ENCODE measurements at places on chromosomes 2 and 18. TPM values are rescaled to one million over a fixed set of nuclear protein-coding genes. Genes with fewer than 3 reads are reported as not detected.

GRCh38 chr18:55320424-55321264, 267.3 kb downstream of the TCF4 start:
- peak; percentile 47 for DNase-seq

GRCh38 chr2:98012561-98012991, 16.8 kb upstream of the TMEM131 start:
- no peak for DNase-seq

GRCh38 chr2:204881655-204882054, 336.4 kb downstream of the PARD3B start:
- no peak for DNase-seq

GRCh38 chr2:204722691-204723090, 177.4 kb downstream of the PARD3B start:
- DNase-seq, result no peak

- no peak for DNase-seq
Measured at GRCh38 chr2:102149644-102150455, 7.3 kb downstream of the IL1R1 start.

GRCh38 chr18:39692367-39693015, 2126.9 kb upstream of the CELF4 start:
- DNase-seq, result no peak

DNA sequence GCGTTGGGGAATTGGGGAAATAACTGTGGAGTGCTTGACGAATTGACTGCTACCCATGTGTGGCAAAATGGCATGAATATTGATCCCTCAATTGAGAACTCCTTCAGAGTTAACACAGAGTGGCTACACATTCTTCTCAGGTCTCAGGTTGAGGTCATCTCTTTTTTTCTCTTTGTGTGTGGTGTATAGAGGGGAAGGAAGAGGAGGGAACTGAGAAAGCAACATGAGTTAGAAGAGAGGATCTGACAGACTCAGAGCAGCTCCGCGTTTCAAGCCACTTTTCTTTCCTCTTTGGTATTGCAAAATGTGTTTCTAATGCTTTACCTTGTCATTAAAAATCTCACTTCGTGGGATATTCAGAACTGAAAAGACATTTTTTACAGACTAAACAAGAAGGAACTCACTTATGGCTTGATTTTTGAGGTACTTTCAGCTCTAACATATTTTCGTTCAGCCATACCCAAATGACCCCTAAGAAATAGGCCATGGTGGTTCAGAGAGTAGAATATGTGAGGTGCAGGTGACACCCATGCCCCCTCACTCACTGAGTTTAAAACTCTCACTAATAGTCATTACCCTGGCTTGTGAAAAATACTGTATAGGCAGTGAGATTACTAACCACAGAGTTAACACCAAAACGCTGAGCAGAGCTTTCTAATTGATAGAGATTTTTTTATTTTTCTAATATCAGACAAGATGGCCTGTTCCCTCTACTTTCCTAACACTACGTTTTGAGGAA, 22.5 kb downstream of the STAT4 start:
- DNase-seq, result no peak

DNA sequence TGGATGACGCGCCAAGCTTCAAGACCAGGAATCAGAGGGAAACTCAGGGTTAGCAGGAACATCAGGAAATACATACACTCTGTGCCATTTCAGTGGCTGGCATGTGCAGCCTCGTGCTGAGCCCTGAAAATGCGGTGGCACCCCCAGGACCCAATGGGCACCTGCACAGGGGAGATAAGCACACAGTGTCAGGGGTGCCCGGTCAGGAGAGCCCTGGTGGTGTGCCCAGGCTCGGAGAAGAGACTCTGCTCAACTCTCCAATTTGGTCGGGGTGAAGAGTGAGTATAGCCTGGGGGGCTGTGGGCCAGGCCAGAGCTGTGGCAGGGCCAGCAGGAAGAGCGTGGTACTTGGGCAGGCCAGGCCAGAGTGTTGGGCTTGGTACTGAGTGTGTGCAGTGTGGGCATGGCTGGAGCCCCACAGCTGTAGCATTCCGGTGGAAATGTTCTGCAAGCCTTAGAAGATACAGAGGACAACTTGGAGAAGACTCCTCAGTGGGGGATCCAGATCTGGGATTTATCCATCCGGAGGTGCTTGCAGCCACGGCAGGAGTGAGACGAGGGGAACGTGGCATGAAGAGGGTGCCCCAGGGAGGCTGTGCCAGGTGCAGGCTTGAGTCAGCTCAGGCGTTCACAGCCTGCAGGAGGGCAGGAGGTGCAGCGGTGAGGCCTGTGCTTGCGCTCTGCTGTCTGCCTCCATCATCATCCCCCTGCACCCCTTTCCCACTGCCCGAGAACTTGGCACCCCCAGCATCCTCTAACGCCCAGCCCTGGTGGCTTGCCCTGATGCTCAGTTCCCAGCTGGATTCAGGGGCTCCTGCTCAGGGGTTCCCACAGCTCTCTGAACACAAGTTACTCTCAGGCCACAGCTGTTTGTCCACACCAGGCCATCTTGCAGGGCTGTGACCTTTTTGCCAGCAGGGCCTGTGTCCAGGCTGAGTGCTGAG, 451.7 kb upstream of the HS6ST1 start:
- no peak for DNase-seq

ADCYAP1 gene
- total RNA-seq, result 0.98 TPM

DNA sequence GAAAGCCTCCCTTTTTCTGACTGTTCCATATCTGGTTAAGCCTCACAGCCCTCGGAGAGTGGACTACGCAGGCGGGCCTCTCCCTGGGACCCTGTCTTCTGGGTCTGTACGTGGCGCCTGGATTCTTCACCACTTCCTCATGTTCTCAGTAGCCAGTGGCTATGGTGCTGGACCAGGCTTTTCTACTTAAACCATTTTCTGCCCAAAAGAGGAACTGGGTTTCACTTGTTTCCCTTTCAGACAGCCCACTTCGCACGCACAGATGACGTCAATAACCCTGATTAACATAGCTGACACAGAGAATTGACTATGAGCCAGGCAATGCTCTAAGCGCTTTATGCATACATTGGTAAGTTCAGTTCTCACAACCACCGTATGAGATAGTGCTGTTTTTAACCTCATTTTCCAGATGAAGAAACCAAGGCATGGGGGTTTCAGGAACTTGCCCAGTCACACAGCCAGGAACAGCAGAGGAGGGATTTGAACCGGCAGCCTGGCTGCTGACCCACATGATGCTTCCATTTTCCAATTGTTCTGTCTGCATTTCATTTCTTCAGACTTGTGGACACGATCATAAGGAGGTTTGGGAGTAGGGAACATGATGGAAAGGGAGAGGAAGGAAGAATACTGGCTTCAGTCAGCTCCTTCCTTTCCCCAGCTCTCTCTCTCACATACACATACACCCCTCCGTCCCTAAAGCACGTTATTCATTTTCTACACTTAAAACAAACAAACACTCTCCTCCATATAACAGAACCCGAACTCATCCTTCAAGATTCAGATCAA, 41.7 kb downstream of the MYOM1 start:
- DNase-seq, result peak; percentile 40

CNPPD1 gene
- total RNA-seq, result 30.2 TPM

- DNase-seq, result no peak
Measured at GRCh38 chr2:60350791-60351190, 202.7 kb downstream of the BCL11A start.

DNA sequence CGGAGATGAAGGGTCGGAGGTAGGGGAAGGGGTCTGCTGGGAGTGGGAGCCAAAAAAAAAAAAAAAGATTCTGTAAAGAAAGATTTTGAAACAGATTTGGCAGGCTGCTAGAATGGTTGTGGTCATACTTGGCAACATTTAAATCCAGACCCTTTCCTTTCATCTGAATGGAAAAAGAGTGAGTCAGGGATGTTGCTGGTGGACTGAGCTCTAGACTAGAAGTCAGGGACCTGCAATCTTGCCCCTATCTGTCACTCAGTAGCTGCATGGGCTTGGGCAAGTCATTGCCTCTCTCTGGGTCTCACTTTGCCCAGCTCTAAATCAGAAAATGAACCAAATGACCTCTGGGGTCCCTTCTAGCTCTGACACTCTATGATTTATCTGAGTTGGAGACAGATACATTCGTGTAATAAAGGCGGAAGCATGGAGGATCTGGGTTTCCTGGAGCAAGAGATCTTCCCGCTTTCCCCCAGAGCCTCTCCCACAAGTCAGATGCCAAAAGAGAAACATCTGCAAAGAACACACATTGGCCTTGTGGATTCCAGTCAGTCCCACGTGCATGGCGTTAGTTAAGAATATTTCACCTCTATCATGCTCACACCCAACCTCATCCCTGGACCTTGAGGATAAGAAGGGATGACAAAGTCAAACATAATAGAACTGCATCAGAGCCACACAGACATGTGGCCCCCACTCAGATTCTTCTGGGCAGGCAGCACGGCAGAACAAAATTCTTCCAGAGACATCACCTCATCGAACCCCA, 58.5 kb downstream of the ADD2 start:
- DNase-seq, result peak; percentile 51

GPR39 gene
- total RNA-seq, result 8.2 TPM

KCTD1 gene
- 18.0 TPM for total RNA-seq

FAM110C gene
- not detected for total RNA-seq

DNA sequence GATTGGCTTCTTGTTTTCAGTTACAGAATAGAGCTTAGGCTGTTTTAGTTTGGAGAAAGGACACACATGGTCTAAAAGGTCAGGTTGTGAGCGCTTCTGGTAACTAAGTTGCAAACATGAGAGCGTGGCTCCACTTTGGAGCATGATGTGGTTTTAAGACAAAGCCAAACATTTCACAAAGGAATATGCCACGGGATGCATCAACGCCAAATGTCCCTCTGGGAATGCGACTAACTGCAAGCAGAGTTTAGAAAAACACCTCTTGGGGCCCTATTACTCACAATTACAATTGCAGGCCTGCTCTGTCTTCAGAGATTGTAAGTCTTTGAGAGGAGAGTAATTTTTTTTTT, 25.4 kb downstream of the MYO7B start:
- DNase-seq, result no peak

GRCh38 chr2:187395276-187396015, 52.6 kb downstream of the CALCRL start:
- DNase-seq, result no peak

GRCh38 chr2:96144481-96145035, 682 bp downstream of the DUSP2 start:
- no peak for DNase-seq

DNA sequence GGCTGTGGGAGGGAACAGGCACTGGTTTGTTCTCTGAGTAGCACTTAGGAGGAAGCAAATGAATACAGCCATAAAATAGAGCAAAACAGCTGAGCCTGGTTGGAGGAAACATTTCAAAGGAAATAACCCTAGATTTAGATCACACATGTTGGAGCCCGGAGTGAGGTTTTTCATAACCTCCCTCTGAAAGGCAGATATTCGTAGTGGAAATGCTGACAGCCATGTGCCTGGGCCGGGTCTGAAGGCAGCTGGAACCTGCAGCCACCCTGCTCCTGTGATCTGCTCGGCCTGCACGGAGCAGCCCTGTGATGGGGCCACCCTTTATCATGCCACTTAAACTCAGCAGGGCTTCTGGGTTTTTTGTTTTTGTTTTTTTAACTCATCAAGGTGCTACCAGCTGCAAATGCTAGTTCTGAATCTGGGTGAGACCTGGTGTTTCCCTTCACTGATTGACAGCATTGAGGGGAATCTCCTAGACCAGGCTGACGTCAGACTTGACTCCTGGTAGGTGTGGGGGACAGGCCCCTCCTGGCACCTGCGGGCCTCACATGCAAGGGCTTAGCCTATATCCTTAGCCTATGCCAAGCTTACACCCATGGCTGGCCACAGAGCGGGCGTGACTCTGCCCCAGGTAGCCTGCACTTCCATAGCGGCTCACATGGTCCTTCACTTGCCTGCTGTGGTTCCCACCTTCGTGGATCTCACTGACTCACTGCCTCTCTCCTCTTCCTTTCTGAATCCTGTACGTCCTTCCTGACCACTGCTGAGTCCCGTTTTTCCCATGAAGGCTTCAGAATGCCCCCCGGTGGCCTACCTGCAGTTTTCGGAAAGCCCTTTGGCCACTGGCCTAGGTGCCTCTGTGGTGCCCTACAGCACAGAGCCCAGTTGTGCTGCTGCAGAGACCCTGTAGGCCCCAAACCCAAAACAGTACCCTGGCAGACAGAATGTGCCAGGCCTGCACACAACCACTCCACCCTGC, 217.3 kb downstream of the SEPTIN10 start:
- DNase-seq, result peak; percentile 25

KIF5C gene
- 1.3 TPM for total RNA-seq

- no peak for DNase-seq
Measured at GRCh38 chr18:62682371-62682770, 33.0 kb upstream of the PHLPP1 start.

DNA sequence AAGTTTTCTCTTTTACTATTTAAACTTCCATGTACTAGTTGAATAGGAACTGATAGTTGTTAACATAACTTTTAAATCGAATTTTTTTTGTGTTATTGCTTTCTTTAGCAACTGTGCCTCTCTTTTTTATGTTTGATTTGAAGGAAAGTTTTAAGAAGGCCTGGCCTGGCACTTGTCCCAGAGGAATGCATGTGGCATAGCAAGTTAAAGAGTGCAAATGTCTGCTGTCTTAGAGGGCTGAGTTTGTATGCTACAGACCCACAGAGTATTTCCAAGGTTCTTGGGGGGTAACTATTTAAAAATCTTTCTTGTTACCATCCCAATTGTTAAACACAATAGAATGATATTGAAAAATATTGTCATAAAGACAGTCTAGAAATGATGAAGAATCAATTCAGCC, 47.0 kb downstream of the MTCL1 start:
- peak; percentile 22 for DNase-seq

GRCh38 chr2:24456599-24457556, 34.2 kb upstream of the NCOA1 start:
- peak; percentile 83 for DNase-seq

GRCh38 chr2:207479198-207479785, 50.5 kb upstream of the CREB1 start:
- no peak for DNase-seq

GRCh38 chr2:239261356-239261755, 139.5 kb downstream of the HDAC4 start:
- no peak for DNase-seq

GRCh38 chr2:46704593-46704992, 211.0 kb downstream of the MCFD2 start:
- no peak for DNase-seq

DNA sequence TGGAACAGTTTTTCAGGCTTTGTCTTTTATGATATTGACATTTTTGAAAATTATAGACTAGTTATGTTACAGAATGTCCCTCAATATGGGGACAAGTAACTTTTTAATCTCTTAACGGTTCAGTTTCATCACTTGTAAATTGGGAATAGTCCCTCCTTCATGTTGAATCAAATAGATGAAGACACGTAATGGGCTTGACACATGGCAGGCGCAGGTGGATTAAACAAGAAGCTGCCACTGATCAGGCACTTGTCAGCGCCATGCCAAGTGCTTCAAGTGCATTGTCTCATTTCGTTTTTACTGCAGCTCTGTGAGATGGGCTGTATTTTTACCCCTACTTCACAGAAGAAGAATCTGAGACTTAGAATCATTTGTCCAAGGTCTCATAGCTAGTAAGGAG, 9.5 kb upstream of the SMAD4 start:
- no peak for DNase-seq

WNT6 gene
- 0.39 TPM for total RNA-seq

Data from M059J (cell line).